ENCODE measurements at places on chromosomes 3 and 15. TPM values are rescaled to one million over a fixed set of nuclear protein-coding genes. Genes with fewer than 3 reads are reported as not detected.

CORO2B gene
- total RNA-seq = 6.0 TPM

HDGFL3 gene
- total RNA-seq = 57.1 TPM

ALDH1A2 gene
- total RNA-seq = 41.2 TPM

GOLGA6L26 gene
- total RNA-seq = not detected

DAZL gene
- total RNA-seq = not detected

DNA sequence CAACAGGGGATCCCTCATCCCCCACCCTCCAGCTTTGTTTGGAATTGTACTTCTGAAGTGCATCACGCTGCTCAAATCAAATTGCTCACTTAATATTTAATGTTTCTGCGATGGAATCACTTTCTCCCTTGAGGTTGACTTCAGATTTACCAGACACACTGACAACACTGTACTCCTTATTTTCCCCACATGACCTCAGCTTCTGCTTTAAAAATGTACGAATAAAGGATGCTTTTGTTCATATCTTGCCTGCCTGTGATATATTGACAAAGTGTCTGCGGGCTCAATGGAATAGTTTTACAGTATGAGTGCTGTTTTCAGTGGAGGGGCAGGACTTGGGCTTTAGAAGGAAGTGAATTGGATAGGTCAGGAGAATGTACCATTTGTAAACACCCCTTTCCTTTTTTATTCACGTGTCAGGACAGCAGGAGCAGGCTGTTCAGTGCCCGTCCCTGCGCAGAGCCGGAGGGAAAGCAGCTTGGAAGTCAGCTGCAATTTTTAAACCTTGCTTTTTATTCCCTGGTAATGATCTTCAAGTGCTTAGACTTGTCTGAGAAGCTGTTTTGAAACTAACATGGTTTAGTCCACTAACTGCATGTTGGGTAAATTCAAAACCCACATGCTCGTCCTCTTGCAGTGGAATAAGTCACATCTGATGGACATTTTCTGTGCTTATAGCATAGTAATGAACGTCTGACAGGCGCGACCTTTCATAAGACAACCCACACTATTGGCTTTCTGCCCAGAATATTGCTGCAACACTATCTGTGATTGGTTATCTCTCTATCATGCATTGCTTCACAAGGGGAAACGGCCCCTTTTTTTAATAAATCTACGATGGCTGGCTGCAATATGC, 29.9 kb downstream of the MBNL1 start:
- H3K27ac ChIP-seq = peak overlapping the region; percentile 83
- H3K27me3 ChIP-seq = no peaks in the 10 kb centered on the region
- H3K4me1 ChIP-seq = peaks cover 94% of the 10 kb centered on the region
- peak overlapping the region; percentile 54 for H3K4me3 ChIP-seq
- H3K36me3 ChIP-seq = peaks cover 5% of the 10 kb centered on the region
- DNase-seq = no peak

DNA sequence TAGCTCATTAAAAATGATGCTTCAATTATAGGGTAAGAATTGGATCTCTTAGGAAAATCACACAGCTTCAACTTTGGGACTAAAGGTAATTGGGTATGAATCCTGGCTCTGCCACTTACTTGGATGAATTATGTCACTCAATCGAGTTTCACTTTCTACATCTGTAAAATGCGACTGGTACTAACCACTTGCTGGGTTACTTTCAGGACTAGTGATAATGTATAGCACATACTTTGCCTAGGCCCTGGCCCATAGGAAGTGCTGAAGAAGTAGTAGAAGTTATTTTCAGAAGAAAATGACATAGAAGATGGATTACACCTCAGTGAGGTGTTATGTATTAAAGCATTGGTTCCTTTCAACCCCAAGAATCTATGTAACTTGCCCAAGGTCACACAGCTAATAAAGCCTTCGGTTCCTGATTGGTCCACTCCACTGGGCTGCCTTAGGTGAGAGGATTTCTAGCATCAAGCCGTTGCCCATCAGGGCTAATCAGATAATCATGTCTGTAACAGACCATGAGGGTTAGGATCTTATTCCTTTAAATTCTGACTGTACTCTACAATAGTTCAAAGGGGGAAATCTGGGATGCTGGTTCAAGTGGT, 29.4 kb upstream of the AP4E1 start:
- H3K36me3 ChIP-seq = no peaks in the 10 kb centered on the region
- peaks cover 17% of the 10 kb centered on the region for H3K4me1 ChIP-seq
- H3K4me3 ChIP-seq = no peak overlapping the region
- no peak for DNase-seq
- no peak overlapping the region for H3K27ac ChIP-seq

GRCh38 chr3:110773413-110773954, 298.1 kb upstream of the NECTIN3 start:
- no peak overlapping the region for H3K4me3 ChIP-seq
- H3K36me3 ChIP-seq = no peaks in the 10 kb centered on the region
- H3K27ac ChIP-seq = peak overlapping the region; percentile 46
- no peaks in the 10 kb centered on the region for H3K27me3 ChIP-seq
- H3K4me1 ChIP-seq = peaks cover 24% of the 10 kb centered on the region

- DNase-seq = no peak
- no peaks in the 10 kb centered on the region for H3K36me3 ChIP-seq
- no peaks in the 10 kb centered on the region for H3K4me1 ChIP-seq
Measured at GRCh38 chr3:144073698-144074097, 102.1 kb downstream of the DIPK2A start.

DNA sequence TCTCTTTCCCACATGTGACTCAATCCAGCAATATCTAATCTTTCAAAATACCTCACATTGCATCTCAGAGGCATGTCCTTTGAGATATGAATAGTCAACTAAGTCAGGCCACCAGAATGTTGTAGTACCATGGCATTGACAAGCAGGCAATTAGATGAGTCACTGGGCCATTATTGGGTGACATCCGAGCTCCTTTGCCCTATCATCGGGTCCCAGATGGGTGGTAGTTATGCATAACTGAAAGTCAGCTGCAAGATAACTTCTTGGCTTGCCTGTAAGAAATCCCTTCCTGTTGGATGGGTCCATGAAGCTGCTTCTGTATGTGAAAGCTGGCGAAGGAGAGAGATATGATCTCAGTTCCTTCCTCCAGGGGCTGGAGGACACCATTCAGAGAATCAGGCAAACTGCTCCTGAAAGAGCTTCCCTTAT, 32.8 kb downstream of the ARRDC4 start:
- no peaks in the 10 kb centered on the region for H3K36me3 ChIP-seq
- H3K4me3 ChIP-seq = no peak overlapping the region
- no peak for DNase-seq
- no peak overlapping the region for H3K27ac ChIP-seq

DNA sequence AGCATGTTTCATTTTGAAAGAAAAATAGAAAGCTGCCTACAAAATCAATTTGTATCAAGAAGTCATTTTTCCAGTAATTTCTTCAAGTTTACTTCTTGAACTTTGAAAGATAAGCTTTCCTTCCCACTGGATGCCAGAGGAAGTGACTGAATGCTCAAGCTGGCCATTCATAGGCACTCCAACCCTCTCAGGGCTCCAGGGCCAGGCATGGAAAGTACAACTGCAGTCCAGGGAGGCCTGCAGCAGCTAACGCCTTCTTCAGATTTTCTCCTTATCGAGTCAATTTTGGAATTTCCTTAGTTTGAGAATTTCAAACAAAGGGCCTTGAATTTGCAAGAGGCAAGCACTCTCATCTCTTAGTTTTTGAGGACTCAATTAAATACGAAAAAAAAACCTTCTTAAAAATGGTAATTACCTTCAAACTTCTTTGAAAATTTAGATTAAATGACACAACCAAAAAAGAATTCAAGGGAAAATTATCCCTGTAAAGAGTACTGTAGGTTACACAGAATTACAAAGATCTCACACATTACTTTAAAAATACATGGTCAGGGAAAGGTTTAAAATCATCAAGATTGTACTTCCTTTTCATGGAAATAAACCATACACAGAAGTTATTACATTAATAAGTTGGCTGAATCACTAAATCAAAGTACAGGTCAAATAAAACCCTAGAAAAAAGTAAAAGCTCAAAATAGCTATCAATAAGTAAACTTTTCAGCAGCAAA, 2.5 kb downstream of the UBP1 start:
- peak overlapping the region; percentile 84 for H3K4me3 ChIP-seq
- no peaks in the 10 kb centered on the region for H3K27me3 ChIP-seq
- DNase-seq = no peak
- H3K4me1 ChIP-seq = peaks cover 65% of the 10 kb centered on the region
- peak overlapping the region; percentile 93 for H3K27ac ChIP-seq

DNA sequence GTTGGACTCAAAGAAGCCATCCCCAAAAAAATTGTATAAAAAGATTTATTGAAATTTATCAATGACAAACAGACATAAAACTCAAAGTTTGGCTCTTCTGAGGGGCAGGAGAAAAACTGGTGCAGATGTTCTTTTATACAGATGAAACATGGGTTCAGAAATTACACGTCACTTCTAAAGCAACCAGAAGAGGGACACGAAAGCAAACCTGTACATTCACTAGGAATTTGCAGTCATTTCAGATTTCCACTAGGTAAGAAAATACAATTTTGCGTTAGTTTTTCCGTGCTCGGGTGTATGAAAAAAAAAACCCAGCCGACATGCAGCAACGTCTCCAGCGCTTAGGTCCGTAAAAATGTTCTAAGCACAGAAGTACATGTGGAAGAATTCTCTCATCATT, 41.8 kb downstream of the ANP32A start:
- no peak overlapping the region for H3K27ac ChIP-seq
- peaks cover 24% of the 10 kb centered on the region for H3K4me1 ChIP-seq
- H3K36me3 ChIP-seq = peaks cover 10% of the 10 kb centered on the region
- H3K4me3 ChIP-seq = no peak overlapping the region
- no peaks in the 10 kb centered on the region for H3K27me3 ChIP-seq

- peak within 1 kb of the TSS; percentile 64 for H3K4me3 ChIP-seq
- H3K36me3 ChIP-seq = no peaks in the 10 kb centered on the region
- no peak within 1 kb of the TSS for H3K27ac ChIP-seq
- H3K4me1 ChIP-seq = peaks cover 24% of the 10 kb centered on the region
Measured at GRCh38 chr3:38649500-38650247, at the start of gene SCN5A. Gene SCN5A (minus strand): TSS chr3:38649687. CDS start chr3:38633307, 16,380 bp downstream.

GRCh38 chr3:57826245-57826951, 70.3 kb downstream of the SLMAP start:
- H3K27ac ChIP-seq = no peak overlapping the region
- DNase-seq = no peak
- no peak overlapping the region for H3K4me3 ChIP-seq
- H3K36me3 ChIP-seq = peaks cover under 1% of the 10 kb centered on the region

- DNase-seq = no peak
- H3K27ac ChIP-seq = no peak overlapping the region
- H3K4me3 ChIP-seq = no peak overlapping the region
- H3K27me3 ChIP-seq = peaks cover 55% of the 10 kb centered on the region
- H3K36me3 ChIP-seq = no peaks in the 10 kb centered on the region
Measured at GRCh38 chr3:13700362-13700761, 151.4 kb downstream of the FBLN2 start.

DNA sequence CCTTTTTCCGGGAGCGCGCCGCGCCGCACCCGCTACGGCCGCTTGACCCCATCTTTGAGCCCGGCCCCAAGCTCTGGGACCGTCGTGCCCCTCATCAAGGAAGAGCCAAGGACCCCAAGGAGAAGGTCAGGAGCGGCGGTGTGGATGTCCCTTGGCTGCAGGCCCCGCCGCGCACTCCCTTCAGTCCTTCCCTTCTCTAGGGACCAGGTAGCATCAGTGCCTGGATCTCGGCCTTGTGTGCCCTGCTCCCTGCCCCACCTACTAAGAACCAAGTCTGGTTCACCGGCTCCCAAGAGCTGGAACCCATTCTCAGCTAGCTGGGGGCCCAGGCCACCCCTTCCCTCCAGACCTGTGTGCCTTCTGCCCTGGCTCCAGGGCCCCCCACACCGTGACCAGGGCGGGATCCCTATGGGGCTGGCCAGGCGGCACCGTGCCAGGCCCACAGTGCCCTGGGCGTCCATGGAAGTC, 69.3 kb upstream of the CGNL1 start:
- H3K27me3 ChIP-seq = no peaks in the 10 kb centered on the region
- peak overlapping the region; percentile 69 for H3K4me3 ChIP-seq
- peaks cover 6% of the 10 kb centered on the region for H3K4me1 ChIP-seq
- H3K36me3 ChIP-seq = no peaks in the 10 kb centered on the region
- no peak for DNase-seq

GRCh38 chr3:134132961-134133360, 103.2 kb upstream of the SLCO2A1 start:
- H3K27ac ChIP-seq = no peak overlapping the region
- no peaks in the 10 kb centered on the region for H3K4me1 ChIP-seq
- H3K36me3 ChIP-seq = no peaks in the 10 kb centered on the region
- DNase-seq = no peak
- H3K4me3 ChIP-seq = no peak overlapping the region
- H3K27me3 ChIP-seq = no peaks in the 10 kb centered on the region

GRCh38 chr3:171145798-171146197, 119.3 kb upstream of the SLC2A2 start:
- peaks cover 10% of the 10 kb centered on the region for H3K36me3 ChIP-seq
- no peak overlapping the region for H3K27ac ChIP-seq
- H3K4me3 ChIP-seq = no peak overlapping the region
- no peaks in the 10 kb centered on the region for H3K27me3 ChIP-seq
- no peak for DNase-seq
- peaks cover 4% of the 10 kb centered on the region for H3K4me1 ChIP-seq

- no peak for DNase-seq
- no peaks in the 10 kb centered on the region for H3K27me3 ChIP-seq
- H3K27ac ChIP-seq = no peak overlapping the region
- no peak overlapping the region for H3K4me3 ChIP-seq
- H3K4me1 ChIP-seq = no peaks in the 10 kb centered on the region
Measured at GRCh38 chr3:161274691-161275298, 53.7 kb downstream of the NMD3 start.
